ENCODE measurements at places on chromosomes 16 and 17.

DNA sequence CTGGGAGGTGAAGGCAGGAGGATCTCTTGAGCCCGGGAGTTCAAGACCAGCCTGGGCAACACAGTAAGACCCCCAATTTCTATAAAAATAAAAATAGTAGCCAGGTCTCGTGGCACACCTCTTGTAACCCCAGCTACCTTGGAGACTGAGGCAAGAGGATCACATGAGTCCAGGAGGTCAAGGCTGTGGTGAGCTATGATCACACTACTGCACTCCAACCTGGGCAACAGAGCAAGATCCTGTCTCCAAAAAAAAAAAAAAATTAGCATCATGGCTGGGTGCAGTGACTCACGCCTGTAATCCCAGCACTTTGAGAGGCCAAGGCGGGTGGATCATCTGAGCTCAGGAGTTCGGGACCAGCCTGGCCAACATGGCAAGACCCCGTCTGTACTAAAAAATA lies 6.7 kb upstream of the CBX2 start:
- DNase-seq, result no peak

DNA sequence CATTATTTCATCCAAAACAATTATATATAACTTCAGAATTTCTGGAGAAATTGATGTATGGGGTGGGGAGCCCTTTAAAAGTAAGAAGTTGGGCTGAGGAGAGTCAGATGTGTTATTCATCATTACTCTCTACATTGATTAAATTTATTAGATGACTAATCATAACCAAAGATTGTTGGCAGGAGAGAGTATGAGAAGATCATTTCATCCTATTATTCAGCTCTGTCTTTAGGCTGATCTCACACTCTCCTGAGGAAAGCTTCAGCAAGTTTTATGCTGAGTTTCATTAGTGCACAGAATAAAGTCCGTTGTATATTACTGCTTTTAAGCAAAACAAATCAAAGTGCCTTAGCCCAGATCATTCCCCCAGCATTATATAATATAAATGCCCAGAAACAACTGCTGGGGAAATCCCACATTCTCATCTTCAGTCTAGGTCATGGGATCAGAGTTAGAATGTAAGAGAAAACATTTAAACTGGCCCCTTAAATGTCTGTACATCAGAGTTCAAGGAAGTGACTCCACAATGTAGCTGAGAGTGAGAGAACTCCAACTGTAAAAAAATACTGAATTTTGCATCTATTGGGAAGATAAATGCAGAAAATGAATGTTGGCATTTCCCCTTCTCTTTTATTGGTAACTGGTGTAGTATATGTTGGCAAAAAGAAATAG lies 130.1 kb upstream of the HLF start:
- DNase-seq, result no peak

DNA sequence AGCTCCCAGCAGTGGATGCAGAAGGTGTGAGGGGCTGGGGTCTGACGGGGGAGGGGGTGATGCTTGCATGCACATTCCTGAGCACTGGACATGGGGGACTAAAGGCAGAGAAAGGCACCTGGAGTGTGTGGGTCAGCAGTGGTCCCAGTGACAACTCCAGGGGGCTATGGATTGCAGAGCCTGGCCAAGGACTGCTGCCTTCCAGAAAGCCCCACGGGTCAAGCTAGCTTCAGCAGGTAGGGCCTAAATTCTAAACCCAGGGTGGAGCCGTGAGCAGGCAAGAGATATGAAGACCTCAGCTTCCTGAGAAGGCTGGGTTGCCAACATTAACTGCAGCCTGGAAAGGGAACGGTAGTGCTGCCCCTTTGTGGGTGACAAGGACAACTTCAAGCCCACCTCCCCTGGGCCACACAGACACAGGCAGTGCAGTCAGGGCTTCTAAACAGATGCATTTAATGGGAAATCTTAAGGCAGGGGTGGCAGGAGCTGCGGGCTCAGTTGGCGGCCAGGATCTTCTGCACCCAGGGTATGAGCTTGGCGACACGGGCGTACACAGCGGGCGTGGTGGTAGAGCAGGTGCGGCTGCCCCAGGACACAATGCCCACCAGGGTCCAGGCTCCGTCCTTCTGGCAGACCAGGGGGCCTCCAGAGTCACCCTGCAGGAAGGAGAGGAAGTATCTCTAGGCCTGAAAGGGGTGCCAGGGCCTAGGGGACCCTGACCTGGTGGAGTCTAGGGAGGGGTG lies 3.1 kb downstream of the CTRB2 start:
- no peak for DNase-seq

DNA sequence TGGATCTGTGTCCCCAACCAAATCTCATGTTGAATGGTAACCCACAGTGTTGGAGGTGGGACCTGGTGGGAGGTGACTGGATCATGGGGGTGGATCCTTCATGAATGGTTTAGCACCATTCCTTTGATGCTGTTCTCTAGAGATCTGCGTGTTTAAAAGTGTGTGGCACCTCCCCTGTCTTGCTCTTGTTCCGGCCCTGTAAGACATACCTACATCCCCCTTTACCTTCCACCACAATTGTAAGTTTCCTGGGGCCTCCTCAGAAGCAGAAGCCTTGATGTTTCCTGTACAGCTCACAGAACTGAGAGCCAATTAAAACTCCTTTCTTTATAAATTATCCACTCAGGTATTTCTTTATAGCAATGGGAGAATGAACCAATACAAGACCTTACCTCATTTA lies 257.7 kb downstream of the XYLT1 start:
- DNase-seq, result no peak

DNA sequence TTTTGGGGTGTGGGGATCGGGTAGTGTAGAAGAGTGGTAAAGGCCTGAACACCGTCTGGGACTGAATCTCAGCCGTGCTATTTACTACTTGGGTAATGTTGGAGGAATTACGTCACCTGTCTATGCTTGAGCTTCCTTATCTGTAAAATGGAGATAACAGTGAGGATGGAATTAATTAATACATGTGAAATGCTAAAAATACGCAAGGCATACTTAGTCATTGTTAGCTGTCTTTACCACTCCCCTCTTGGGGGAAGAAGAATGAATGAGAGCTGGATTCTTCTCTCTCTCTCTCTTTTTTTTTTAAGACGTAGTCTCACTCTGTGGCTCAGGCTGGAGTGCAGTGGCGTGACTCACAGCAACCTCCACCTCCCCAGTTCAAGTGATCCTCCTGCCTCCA lies 41.1 kb upstream of the TANGO6 start:
- no peak for DNase-seq

All from GM12864 (cell line).